ENCODE measurements at places on chromosomes 5 and 9.

- no peak for DNase-seq
Measured at GRCh38 chr5:128121651-128122050, 38.1 kb downstream of the SLC12A2 start.

DNA sequence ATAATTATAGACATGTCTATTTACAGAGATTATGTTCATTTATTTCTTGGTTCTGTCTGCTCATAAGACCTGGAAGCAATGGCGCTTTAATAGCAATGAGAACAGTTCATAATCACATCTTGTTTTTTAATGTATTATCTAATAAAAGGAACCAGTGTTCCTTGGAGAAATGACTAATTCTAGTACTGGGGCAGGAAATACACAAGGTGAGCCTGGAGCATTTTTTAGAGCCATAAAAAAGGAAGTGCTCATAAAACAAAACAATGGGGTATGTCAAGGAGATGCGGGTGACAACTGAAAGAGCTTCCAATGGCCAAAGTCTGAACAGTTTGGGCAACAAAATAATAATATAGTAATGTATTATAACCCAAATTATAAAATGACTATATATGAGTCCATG lies 531.9 kb upstream of the CHD1 start:
- no peak for DNase-seq

DNA sequence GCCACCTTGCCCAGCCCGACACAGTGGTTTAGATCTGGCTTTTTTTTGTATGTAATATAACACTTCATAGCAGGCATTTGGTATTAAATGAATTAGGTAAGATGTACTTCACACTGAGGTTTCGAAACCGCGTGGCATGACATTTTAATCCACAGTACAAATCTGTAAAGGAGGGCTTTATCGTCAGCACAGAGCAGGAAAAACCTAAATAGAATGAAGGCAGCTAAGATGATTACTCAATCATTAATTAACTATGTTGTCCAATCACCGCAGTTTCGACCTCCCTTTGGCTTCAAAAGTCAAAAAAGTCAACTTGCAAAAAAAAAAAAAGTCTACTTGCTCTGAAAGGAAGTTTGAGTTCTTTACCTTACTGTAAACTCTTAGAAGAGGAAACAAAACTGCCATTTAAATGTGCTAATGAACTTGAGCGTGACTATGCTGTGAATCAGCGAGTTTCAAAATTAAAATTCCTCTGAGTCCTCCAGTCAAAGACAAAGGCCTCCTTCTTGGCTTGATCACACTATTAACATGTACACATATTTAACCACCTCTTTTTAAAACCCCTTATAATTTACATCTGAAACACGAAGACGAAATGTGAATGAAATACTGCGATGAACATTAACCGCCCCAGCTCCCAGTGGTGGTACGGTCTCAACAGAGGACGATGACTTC lies 698 bp upstream of the SEC24A start:
- no peak for DNase-seq

DNA sequence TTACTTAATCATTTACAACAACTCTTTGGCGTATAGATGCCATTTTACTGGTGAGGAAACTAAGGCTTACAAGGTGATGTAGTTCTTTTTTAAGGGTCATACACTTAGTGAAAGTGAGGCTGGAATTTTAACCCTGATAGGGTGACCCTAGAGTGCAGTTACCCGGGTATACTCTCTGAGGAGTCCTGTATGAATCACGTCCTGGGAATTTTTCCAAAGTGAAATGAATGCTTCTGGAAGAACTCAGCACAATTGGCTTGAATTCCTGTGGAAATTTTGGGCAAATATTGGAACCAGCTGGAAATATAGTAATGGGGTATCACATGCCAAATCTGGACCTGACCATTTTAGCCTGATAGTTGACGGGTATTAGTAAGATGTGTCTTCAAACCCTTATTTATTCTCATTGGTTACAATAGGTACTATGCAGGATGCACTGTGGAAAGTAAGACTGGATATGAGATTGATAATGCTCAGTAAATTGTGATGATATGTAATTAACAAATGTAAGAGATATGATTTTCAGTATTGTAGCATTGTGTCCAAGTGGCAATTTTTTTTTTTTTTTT lies 14.8 kb downstream of the SUB1 start:
- DNase-seq: no peak

DNA sequence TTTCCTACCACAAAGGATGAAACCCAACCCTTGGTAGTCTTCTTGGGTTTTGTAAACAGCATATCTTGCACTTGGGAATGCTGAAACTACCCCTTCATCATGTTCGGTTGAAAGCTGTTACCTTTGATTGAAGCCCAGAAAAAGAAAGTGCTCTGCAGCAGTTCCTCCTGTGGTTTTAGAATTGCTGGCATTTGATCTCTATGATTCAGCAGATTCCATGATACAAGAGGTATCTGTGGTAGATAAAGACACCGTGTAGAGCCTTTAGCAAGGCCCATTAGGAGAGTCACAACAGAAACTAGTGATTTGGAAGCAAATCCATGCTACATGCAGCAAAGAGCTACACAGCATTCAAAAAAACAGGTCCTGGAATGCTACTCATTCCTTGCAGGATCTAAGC lies 557.0 kb downstream of the TLE1 start:
- no peak for DNase-seq

DNA sequence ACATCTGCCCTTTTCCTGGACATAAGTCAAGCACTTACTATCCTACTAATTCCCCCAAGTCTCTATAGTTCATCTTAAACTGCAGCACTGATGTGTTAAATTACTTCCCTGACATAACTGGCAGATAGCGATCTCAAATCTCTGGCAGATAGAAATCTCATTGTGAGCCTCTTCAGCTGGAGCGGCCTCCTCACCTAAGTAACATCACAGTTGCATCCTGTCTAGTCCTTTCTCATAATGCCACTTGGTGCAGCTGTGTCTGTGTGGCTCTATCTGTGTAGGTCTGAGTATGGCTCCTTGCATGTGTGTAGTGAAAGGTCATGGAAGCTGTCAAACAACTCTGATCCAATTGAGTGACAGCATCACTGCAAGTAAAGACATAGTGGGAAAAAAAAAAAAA lies 53.6 kb upstream of the FST start:
- DNase-seq: no peak

DNA sequence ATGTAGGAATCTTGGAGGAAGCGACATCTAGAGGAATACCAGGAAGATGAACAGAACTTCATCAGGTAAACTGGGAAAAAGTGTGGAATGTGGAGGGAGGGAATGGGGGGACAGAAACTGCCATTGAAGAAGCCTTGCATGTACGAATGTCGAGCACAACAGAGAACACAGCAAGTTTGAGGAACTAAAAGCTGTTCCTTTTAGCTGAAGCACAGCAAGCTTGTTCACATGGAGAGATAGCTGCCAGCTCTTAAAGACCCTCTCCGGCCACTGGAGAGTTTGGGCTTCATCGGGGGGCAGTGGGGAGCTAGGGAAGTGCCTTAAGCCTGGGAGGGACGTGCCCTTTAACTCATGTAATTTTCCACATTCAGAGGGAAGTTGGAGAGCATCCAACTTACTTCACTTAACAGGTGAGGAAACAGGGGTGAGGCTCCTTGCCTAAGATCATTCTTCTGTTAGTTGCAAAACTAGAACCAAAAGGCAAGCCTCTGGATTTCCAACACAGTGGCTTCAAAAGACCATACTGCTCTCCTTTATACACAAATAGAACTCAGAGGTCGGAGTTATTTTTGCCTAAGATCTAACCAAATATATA lies 2.3 kb upstream of the CYFIP2 start:
- DNase-seq: no peak

GRCh38 chr9:72144756-72145492 lies 4.3 kb upstream of the GDA start:
- no peak for DNase-seq

DNA sequence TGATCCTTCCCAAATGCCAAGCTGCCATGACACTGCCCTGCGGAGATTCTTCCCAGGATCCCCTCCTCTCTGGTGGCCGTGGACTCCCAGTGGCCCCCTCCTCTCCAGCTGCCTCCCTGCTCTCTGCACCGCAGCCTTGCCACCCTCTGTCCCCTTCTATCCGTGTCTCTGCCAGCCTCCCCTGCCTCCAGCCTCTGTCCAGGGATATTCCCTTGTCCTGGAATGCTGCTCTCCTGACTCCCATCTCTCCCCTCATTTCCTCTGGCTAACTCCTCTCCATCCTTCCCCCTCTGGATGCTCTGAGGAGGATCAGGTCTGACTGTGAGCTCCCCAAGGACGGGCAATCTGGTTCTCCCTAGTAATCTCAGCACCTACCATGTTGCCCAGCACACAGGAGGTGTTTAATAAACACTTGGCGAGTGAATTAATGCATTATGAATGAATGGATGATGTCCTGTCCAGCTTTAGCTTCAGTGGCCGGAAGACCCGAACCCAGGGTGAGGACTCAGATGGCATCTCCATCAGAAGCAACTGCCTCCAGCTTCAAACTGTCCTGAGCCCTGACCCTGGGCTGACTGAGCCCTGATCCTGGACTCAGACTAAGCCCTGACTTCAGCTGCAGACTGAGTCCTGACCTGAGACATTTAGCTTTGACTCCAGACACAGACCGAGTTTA lies 7.5 kb upstream of the CRB2 start:
- DNase-seq: no peak

All from NCI-H524 treated with DMSO at 0.1 percent for 48 hours (cell line).